ENCODE measurements at places on chromosomes 6 and 20.

- DNase-seq, result no peak
- H3K27me3 ChIP-seq, result peaks cover 36% of the 10 kb centered on the region
- H3K4me1 ChIP-seq, result peaks cover 8% of the 10 kb centered on the region
- H3K27ac ChIP-seq, result no peak overlapping the region
- no peak overlapping the region for H3K4me3 ChIP-seq
- no peaks in the 10 kb centered on the region for H3K36me3 ChIP-seq
These were observed 2.5 kb upstream of the IGF2R start for GRCh38 chr6:159966339-159966738.

- H3K36me3 ChIP-seq, result no peaks in the 10 kb centered on the region
- no peaks in the 10 kb centered on the region for H3K4me1 ChIP-seq
- no peak for DNase-seq
These were observed 624.1 kb downstream of the CD109 start for GRCh38 chr6:74320074-74320473.

GRCh38 chr6:156068881-156069280, 613.2 kb upstream of the NOX3 start:
- DNase-seq, result no peak
- no peaks in the 10 kb centered on the region for H3K4me1 ChIP-seq
- H3K27ac ChIP-seq, result no peak overlapping the region
- no peak overlapping the region for H3K4me3 ChIP-seq
- H3K27me3 ChIP-seq, result no peaks in the 10 kb centered on the region

- peak; percentile 70 for DNase-seq
- H3K4me3 ChIP-seq, result peak within 1 kb of the TSS; percentile 39
- H3K27ac ChIP-seq, result peak within 1 kb of the TSS; percentile 70
- H3K4me1 ChIP-seq, result peaks cover 10% of the 10 kb centered on the region
- no peaks in the 10 kb centered on the region for H3K27me3 ChIP-seq
These were observed at the start of gene PRSS35 for GRCh38 chr6:83511901-83512681. Gene PRSS35 (plus strand): TSS chr6:83512534. CDS start chr6:83523442, 10,908 bp downstream.

DNA sequence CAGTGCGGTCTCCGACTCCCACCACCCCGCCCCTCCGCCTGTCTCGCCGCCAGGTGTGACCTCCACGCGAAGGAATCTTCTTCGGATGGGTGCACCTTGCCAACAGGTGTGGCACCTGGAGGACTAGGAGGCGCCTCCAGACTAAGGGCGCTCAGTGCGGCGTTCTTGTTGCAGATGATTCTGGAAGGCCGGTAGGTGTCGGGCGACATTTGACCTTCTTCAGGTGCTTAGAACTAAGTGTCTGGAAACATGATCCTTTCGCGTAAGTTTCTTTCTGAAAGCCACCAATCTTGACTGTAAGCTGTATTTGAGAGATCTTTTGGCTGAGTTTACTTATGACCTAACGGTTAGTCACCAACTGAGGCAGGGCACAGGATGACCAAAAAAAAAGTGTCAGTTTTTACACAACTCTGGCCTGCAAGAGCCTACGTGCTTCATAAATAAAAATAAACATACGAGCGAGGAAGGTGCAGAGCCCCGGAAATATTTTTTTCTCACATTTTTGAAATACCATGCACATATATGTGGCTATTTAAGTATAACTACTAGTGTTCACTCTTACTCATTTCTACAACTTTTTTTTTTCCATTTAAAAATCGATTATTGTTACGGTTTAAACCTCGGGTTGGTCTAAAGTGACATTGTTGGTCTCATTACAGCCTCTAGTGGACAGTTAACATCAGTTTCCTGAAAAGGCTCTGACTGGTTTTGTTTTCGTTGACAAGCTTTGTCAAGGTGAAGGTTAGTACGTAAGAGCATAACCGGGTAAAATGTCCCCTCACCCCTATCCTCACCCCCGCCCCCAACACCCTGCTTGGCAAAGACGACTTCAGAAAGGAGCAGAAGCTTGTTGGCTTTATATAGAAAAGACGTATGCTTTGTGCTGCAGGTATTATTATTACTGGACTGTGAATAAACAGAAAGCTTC, 1.6 kb upstream of the ATXN1 start:
- H3K27ac ChIP-seq, result peak overlapping the region; percentile 86
- peak; percentile 80 for DNase-seq
- peak overlapping the region; percentile 84 for H3K4me3 ChIP-seq
- no peaks in the 10 kb centered on the region for H3K27me3 ChIP-seq

- no peak overlapping the region for H3K27ac ChIP-seq
- H3K36me3 ChIP-seq, result no peaks in the 10 kb centered on the region
- H3K27me3 ChIP-seq, result no peaks in the 10 kb centered on the region
- DNase-seq, result no peak
- peaks cover 5% of the 10 kb centered on the region for H3K4me1 ChIP-seq
These were observed 165.4 kb downstream of the GMPR start for GRCh38 chr6:16403831-16404230.
